ENCODE measurements at places on chromosomes 12 and 14. TPM values are rescaled to one million over a fixed set of nuclear protein-coding genes. Genes with fewer than 3 reads are reported as not detected.
A peak's percentile ranks its signal among the peaks of the same experiment; 100 is the strongest.

- no peak overlapping the region for H3K4me3 ChIP-seq
- no peak overlapping the region for H3K27ac ChIP-seq
- H3K4me1 ChIP-seq, result peaks cover 3% of the 10 kb centered on the region
- no peaks in the 10 kb centered on the region for H3K36me3 ChIP-seq
Measured at GRCh38 chr14:92704821-92705220, 43.6 kb downstream of the LGMN start.

DNA sequence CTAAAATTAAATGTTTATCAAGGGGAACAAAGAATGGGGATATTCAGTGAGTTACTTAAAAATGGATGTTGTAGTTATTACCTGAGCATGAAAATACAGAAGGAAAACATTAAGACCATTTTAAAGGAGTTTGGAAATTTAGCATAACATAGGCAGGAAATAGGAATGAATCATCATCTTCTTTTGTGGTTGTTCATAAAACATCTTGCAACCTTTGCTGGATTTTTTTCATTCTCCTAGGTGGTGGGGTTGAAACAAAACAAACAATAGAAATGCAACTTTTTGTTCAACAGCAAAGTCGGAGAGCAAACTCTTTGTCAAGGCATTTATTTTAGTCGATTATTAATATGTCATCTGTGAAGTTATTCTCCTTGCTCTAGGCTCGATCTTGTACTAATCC, 275.1 kb downstream of the IPO8 start:
- no peak overlapping the region for H3K27ac ChIP-seq
- DNase-seq, result no peak

GRCh38 chr14:103523575-103523954, 935 bp upstream of the CKB start:
- peaks cover 12% of the 10 kb centered on the region for H3K27me3 ChIP-seq
- no peaks in the 10 kb centered on the region for H3K36me3 ChIP-seq
- H3K4me1 ChIP-seq, result peaks cover 22% of the 10 kb centered on the region
- DNase-seq, result no peak
- no peak overlapping the region for H3K4me3 ChIP-seq

DNA sequence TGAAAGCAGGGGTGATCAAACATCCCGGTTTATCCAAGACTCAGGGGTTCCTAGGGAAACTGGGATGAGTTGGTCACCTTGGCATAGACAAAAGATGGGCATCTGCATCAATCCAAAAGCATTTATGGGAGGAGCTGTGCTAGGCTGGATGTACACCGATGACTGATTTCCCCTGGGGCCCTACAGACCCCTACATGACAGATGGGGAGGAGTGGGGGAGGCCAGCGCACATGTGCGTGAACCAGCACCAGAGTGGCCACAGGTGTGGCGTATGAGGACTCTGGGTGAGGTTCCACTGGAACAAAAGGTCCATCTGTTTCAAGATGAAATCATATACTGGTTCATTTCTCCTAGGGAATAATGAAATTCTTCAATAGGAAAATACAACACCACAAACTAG, 210.4 kb downstream of the ITPR2 start:
- peaks cover 6% of the 10 kb centered on the region for H3K4me1 ChIP-seq
- H3K27ac ChIP-seq, result no peak overlapping the region
- H3K36me3 ChIP-seq, result peaks cover 38% of the 10 kb centered on the region
- H3K4me3 ChIP-seq, result no peak overlapping the region
- H3K27me3 ChIP-seq, result no peaks in the 10 kb centered on the region

DNA sequence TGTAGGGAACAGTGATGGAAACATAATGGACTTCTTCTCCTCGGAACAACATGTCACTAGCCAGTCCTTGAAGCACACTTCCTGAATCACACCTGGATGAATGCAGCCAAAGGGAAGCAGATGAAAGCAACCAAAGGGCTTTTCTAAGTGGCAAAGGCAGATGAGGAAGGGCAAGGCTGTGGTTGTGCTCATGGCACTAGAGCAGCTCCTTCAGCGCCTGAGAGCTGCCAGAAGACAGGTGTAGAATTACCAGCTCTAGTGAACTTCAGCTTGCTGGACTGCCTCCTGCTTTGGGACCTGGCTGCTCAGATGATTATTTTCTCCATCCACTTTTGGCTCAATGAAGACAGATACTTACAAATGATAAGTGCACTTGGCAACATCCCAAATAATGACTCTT, 1372.1 kb upstream of the SEL1L start:
- DNase-seq, result no peak
- no peak overlapping the region for H3K4me3 ChIP-seq
- no peaks in the 10 kb centered on the region for H3K4me1 ChIP-seq

- H3K27me3 ChIP-seq, result no peaks in the 10 kb centered on the region
- peak overlapping the region; percentile 6 for H3K27ac ChIP-seq
- no peak overlapping the region for H3K4me3 ChIP-seq
- H3K4me1 ChIP-seq, result peaks cover 32% of the 10 kb centered on the region
- DNase-seq, result peak; percentile 16
Measured at GRCh38 chr12:47556261-47557030, 149.4 kb downstream of the RPAP3 start.

GRCh38 chr12:102095677-102096263, 24.1 kb downstream of the NUP37 start:
- no peak overlapping the region for H3K27ac ChIP-seq
- no peak for DNase-seq
- H3K27me3 ChIP-seq, result no peaks in the 10 kb centered on the region
- no peak overlapping the region for H3K4me3 ChIP-seq

GRCh38 chr12:74985293-74985985, 224.2 kb downstream of the KCNC2 start:
- no peaks in the 10 kb centered on the region for H3K27me3 ChIP-seq
- no peak overlapping the region for H3K27ac ChIP-seq
- H3K4me3 ChIP-seq, result no peak overlapping the region
- no peaks in the 10 kb centered on the region for H3K36me3 ChIP-seq
- no peak for DNase-seq

- peaks cover 52% of the 10 kb centered on the region for H3K27me3 ChIP-seq
- H3K36me3 ChIP-seq, result no peaks in the 10 kb centered on the region
- H3K4me1 ChIP-seq, result peaks cover 11% of the 10 kb centered on the region
Measured at GRCh38 chr14:96038920-96039632, at the start of gene C14orf132. Gene C14orf132 (plus strand): TSS chr14:96039362. CDS start chr14:96039501, 139 bp downstream.

GRCh38 chr12:89461649-89462612, 62.7 kb downstream of the GALNT4 start:
- H3K27ac ChIP-seq, result peak overlapping the region; percentile 79
- peaks cover 18% of the 10 kb centered on the region for H3K36me3 ChIP-seq
- H3K4me3 ChIP-seq, result peak overlapping the region; percentile 46
- DNase-seq, result no peak
- peaks cover 32% of the 10 kb centered on the region for H3K4me1 ChIP-seq

DNA sequence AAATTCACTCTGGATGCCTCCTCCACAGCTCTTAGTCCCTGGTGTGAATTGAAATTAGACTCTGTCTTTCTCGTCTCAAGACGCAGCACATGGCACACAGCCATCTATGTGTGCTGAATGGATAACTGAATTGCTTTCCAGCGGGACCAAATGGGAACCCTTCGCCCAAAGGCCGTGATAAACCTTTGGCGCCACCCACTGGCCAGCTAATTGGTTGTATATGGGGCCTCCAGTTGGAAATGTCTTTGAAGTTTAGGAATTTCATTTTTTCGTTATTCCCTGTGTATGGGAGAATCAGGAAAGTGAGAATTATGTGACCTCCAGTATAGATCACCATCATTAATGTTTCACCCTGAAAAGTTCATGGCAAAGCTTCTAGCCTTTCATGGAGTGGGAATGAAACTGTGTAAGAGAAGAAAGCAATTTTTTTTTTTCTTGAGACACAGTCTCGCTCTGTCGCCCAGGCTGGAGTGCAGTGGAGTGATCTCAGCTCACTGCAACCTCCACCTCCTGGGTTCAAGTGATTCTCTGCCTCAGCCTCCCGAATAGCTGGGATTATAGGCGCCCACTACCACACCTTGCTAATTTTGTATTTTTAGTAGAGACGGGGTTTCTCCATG, 9.8 kb upstream of the HSP90AA1 start:
- no peaks in the 10 kb centered on the region for H3K27me3 ChIP-seq
- peaks cover 22% of the 10 kb centered on the region for H3K4me1 ChIP-seq
- no peak overlapping the region for H3K27ac ChIP-seq

DNA sequence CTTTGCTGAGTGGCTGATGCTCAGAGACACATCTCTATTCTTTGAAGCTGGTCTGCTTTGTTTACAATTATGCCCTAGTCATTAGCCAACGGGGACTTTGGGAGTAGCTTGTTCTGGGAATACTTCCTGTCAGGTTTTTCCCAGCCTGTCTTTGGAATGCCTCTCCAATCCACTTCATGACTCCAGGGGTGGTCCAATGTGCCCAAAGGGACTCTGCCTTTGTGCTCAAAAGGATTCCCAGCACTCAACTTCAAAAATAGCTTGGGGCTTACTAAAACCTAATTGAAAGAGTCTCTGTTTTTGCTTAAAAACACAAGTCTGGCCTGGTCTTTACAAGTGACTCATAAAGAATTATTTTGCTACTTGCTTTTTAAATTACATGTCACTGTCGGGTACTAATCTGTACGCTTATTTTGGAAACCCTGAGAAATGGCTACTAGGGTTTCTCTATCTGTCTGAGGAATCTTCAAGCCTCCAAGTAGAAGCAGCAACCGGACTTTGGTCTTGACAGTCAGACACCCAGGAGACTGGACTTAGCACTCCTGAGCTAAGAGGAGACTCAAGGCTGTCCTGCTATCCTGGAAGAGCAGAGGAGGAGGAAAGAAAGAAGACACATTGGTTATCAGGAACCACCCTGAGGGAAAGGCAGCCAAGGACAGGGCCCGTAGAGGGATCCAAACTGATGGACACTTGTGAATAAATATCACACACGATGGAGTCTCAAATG, 20.7 kb downstream of the PHLDA1 start:
- H3K36me3 ChIP-seq, result no peaks in the 10 kb centered on the region
- peaks cover 14% of the 10 kb centered on the region for H3K4me1 ChIP-seq
- no peak for DNase-seq
- H3K27ac ChIP-seq, result no peak overlapping the region

GRCh38 chr12:64583771-64584421, 26.4 kb upstream of the RASSF3 start:
- H3K4me3 ChIP-seq, result peak overlapping the region; percentile 30
- no peaks in the 10 kb centered on the region for H3K27me3 ChIP-seq
- H3K4me1 ChIP-seq, result peaks cover 20% of the 10 kb centered on the region
- peak overlapping the region; percentile 51 for H3K27ac ChIP-seq

- peaks cover 27% of the 10 kb centered on the region for H3K4me1 ChIP-seq
- H3K27ac ChIP-seq, result no peak overlapping the region
- H3K36me3 ChIP-seq, result no peaks in the 10 kb centered on the region
- H3K4me3 ChIP-seq, result no peak overlapping the region
Measured at GRCh38 chr14:39265033-39265432, 31.3 kb downstream of the MIA2 start.

DNA sequence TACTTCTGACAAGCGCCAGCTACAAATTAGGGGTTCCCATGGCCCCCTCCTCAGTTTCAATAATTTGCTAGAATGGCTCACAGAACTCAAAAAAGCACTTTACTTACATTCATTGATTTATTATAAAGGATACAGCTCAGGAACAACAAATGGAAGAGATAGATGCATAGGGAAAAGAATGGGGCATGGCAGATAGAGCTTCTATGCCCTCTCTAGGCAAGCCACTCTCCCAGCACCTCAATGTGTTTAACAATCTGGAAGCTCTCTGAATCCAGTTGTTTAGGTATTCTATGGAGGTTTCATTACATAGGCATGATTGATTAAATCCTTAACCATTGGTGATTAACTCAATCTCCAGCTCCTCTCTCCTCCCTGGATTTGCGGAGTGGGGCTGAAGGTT, 184.5 kb upstream of the DAAM1 start:
- no peak overlapping the region for H3K27ac ChIP-seq
- H3K4me1 ChIP-seq, result no peaks in the 10 kb centered on the region
- no peak overlapping the region for H3K4me3 ChIP-seq
- no peak for DNase-seq
- no peaks in the 10 kb centered on the region for H3K36me3 ChIP-seq
- H3K27me3 ChIP-seq, result no peaks in the 10 kb centered on the region

DNA sequence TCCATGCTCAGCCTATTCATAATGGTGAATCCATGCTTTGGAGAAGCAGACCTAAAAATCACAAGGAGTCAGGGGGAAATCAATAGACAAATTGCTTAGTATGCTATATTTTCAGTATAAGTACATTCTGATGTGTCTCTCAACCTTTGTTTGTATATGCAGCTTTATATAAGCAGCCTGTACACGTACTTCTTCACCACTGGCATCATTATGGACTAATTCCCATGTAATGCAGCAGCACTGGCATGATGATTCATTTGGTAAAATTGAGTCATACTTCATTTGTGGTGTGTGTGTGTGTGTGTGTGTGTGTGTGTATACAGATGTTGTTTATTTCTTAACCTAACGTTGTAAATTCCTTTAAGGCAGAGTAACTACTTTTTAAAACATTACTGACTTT, 10.9 kb downstream of the DCP1B start:
- H3K27ac ChIP-seq, result peak overlapping the region; percentile 67
- no peaks in the 10 kb centered on the region for H3K27me3 ChIP-seq
- H3K36me3 ChIP-seq, result peaks cover 41% of the 10 kb centered on the region
- H3K4me3 ChIP-seq, result no peak overlapping the region
- H3K4me1 ChIP-seq, result peaks cover 30% of the 10 kb centered on the region
- DNase-seq, result peak; percentile 17

DNA sequence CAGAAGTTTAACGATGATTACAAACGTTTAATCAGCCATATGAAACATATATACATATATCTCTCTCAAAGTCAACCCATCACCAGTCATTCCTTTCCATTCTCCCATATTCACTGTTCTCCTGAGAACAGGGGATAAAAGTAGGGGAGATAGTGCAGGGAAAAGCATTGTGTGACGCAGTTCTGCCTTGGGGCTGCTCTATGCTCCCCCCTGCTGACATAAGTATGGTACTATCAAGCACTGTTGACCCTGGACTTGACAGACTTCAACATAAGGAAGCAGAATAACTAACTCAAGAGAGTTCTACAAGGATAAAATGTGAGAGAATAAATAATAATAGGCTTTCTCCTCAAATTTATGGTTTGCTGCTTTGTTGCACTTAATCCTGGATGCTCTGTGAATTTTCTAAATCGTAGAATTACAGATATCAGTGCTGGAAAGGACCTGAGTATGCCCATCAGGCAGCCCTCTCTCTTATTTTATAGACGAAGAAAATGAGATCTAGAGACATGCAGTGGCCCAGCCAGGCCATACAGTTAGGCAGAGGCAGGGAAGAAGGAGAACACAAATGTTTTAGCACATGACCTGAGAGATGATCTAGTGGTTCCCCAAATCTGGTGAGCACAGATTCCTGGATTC, 87.2 kb downstream of the SCN8A start:
- H3K27me3 ChIP-seq, result no peaks in the 10 kb centered on the region
- no peak overlapping the region for H3K4me3 ChIP-seq
- peak; percentile 32 for DNase-seq
- no peaks in the 10 kb centered on the region for H3K36me3 ChIP-seq
- H3K4me1 ChIP-seq, result no peaks in the 10 kb centered on the region

- no peaks in the 10 kb centered on the region for H3K27me3 ChIP-seq
- peaks cover 84% of the 10 kb centered on the region for H3K36me3 ChIP-seq
- H3K4me1 ChIP-seq, result peaks cover 95% of the 10 kb centered on the region
- H3K4me3 ChIP-seq, result peak overlapping the region; percentile 68
Measured at GRCh38 chr12:46214668-46215436, 54.0 kb downstream of the SLC38A1 start.

RNASE1 gene
- total RNA-seq, result not detected

NUBPL gene
- 14.3 TPM for total RNA-seq

PIANP gene
- total RNA-seq, result not detected

GLIPR1L2 gene
- total RNA-seq, result 0.43 TPM

PRB2 gene
- not detected for total RNA-seq

PTPRR gene
- not detected for total RNA-seq

SLCO1B3 gene
- not detected for total RNA-seq

ZBTB42 gene
- total RNA-seq, result 1.3 TPM

HSPB8 gene
- not detected for total RNA-seq

FGF23 gene
- not detected for total RNA-seq

TRIM9 gene
- total RNA-seq, result 7.2 TPM

TDRD9 gene
- total RNA-seq, result 1.2 TPM
